ENCODE measurements at places on chromosomes 6 and 20.

GRCh38 chr6:116528133-116528532 lies 16.7 kb downstream of the CALHM5 start:
- DNase-seq = no peak

- DNase-seq = no peak
Observed at GRCh38 chr20:1338096-1338495, 9.2 kb upstream of the SDCBP2 start.

DNA sequence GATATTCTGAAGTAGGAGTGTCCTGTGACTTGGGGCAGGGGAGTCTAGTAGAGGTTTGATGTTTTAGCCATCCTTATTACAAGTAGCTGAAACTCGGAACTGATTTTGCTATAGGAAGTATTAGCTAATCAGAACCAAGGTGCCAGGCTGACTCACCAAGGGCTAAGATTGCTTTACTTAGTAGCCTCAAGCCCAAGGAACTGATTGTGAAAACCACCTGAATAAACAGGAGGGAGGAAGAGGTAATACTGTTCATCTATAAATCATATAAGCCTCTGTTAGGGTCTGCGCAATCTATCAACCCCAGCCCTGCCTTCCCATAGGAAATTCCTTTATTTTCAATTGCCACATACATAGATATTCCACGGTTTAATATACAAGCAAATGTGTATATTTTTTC lies 54.4 kb downstream of the GNAS start:
- DNase-seq = no peak

DNA sequence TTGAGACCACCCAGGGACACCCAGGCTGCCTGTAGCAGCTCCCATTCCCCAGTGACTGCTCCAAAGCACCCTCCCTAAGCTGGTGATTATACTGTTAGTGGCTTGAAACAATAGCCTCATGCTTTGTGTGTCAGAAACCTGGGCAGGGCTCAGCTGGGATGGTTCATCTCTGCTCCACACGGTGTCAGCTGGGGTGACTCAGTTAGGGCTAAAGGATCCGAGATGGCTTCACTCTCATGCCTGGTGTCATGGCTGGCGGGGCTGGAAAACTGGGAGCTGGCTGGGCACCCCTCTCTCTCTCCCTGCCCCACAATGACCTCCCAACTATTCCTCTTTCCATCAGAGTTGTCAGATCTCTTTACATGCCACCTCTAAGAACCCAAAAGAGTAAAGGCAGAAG lies 44.4 kb downstream of the ANKRD60 start:
- no peak for DNase-seq

DNA sequence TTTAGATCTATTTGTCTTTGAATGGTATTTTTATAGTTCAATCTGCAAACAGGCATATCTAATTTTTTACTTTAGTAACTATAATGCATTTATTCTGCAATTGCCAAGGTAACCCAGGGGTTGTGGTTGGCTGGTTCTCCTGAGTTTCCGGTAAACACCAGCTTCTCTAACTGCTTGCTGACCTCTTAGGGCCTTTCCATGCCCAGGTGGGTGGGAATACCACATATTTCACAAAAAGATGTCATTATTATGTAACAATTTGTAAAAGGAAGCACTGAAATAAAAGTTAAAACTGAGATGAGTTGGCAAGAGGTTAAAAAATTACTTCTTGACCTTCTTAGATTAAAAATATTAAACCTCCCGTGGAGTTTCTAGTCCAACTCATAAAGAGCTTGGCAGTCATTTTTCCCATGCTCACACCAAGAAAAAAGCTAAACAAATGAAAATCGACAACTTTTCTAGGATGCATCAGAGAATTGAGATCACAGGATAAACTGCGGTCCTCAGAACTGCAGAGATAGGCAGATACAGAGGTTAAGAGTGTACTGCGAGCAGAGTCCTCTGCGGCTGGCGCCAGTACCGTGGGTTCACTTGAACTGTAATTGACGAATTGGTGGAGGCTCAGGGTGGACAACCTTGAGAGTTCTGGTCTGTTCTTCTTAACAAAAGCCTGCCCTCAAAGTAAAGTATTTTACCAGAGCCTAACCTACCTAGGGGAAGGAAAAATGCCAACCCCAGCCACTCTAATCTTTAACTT lies 2.2 kb upstream of the VNN1 start:
- DNase-seq = no peak

- no peak for DNase-seq
Observed at GRCh38 chr6:22598339-22598738, 29.0 kb downstream of the HDGFL1 start.
